ENCODE measurements at places on chromosomes 4 and X. TPM values are rescaled to one million over a fixed set of nuclear protein-coding genes. Genes with fewer than 3 reads are reported as not detected.

AKAP4 gene
- not detected for total RNA-seq

SRD5A3 gene
- total RNA-seq: 4.2 TPM

NLGN4X gene
- total RNA-seq: 5.5 TPM

- no peaks in the 10 kb centered on the region for H3K4me1 ChIP-seq
- no peak overlapping the region for H3K4me3 ChIP-seq
- H3K27me3 ChIP-seq: no peaks in the 10 kb centered on the region
- no peak overlapping the region for H3K27ac ChIP-seq
- H3K36me3 ChIP-seq: no peaks in the 10 kb centered on the region
Observed at GRCh38 chrX:13797512-13797911, 19.4 kb downstream of the GPM6B start.

DNA sequence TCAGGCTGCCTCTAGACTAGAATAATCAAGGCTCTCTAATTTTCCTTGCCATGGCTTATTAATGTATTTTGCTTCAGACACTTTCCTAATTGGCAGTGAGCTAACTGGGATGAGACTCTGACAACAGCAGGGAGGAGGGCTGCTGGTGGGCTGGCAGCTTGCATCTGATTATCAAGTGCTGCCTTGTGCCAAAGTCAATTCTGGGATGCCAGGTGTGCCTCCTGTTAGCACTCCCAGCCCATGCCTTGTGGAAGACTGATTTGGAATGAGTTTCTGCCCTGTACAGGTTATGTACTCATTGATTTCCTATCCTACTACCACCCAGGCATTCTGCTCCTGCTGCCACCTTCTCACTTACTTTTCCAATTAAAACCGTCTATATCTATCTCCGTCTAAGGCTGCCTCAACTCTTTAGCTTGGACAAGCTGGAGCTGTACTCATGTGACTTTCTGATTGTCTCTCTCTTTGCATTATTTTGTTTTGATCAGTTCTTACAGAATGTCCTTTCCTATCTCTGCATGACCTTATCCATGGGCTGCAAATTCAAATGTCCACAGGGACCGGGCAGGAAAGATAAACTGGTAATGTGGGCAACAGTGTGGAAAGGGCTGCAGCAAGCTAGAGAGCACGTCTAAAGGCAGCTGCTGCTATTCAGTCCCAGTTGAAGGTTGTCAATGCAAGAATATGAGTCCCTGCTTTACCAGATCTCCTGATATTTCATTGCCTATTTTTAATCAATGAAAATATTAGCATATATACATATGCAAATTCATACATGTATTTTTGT, 112.6 kb downstream of the GABRA2 start:
- H3K27ac ChIP-seq: no peak overlapping the region
- no peak for DNase-seq
- H3K4me3 ChIP-seq: no peak overlapping the region
- no peaks in the 10 kb centered on the region for H3K36me3 ChIP-seq
- H3K27me3 ChIP-seq: no peaks in the 10 kb centered on the region

- no peaks in the 10 kb centered on the region for H3K4me1 ChIP-seq
- no peak overlapping the region for H3K27ac ChIP-seq
- no peak overlapping the region for H3K4me3 ChIP-seq
- H3K27me3 ChIP-seq: no peaks in the 10 kb centered on the region
Observed at GRCh38 chr4:3295837-3296624, 3.2 kb downstream of the RGS12 start.

GRCh38 chr4:67451464-67451863, 93.8 kb downstream of the CENPC start:
- no peaks in the 10 kb centered on the region for H3K27me3 ChIP-seq
- no peak overlapping the region for H3K27ac ChIP-seq
- DNase-seq: no peak
- peaks cover 12% of the 10 kb centered on the region for H3K36me3 ChIP-seq

DNA sequence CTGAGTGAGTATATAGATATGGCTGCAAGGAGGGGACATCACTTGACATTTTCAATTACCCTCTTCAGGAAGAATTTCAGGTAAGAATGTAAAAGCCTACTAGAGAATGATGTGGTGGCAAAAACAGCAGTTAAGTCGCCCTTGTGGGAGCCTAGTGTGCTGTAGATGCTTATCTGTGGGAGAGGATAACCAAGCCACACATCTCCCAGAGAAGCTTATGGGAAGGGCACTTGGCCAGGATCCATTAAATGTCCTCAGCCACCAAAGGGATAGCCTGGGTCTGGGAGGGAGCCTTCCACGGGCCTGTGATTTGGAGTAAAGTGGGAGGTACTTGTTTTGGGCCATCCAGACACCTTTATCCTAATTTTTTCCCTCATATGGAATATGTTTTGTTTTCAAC, 41.3 kb upstream of the BCLAF3 start:
- H3K36me3 ChIP-seq: no peaks in the 10 kb centered on the region
- no peak overlapping the region for H3K4me3 ChIP-seq
- no peaks in the 10 kb centered on the region for H3K27me3 ChIP-seq
- DNase-seq: no peak
- H3K27ac ChIP-seq: no peak overlapping the region
- H3K4me1 ChIP-seq: no peaks in the 10 kb centered on the region
